ENCODE measurements at places on chromosomes 12 and 14. TPM values are rescaled to one million over a fixed set of nuclear protein-coding genes. Genes with fewer than 3 reads are reported as not detected.

DNA sequence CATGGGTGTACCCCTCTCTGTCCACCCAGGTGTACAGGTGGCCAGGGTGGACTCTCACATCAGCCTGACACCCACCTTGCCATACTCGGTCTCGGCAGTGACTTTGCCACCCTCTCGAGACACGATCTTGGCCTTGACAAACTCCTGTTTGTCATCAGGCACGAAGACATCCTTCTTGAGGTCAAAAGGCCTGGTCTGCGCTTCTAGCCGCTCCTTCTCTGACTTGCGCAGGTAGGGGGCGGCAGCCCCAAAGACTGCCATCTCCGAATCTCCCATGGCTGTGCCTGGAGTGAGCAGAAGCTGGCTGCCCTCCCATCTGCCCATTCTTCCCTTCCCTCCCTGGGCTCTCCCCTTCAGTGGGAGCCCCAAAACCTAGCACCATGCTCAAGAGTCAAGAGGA is 2.0 kb downstream of the MYH7 start:
- DNase-seq, result no peak
- H3K36me3 ChIP-seq, result no peaks in the 10 kb centered on the region
- no peak overlapping the region for H3K4me3 ChIP-seq
- no peaks in the 10 kb centered on the region for H3K4me1 ChIP-seq

Gene IAPP
- total RNA-seq, result not detected

GRCh38 chr14:64465191-64465822 is at the start of gene AKAP5:
Gene AKAP5, plus strand, starts transcription at chr14:64465499. Its CDS starts 2,896 bp downstream, at chr14:64468395.
- no peaks in the 10 kb centered on the region for H3K36me3 ChIP-seq
- peak; percentile 54 for DNase-seq
- H3K27me3 ChIP-seq, result no peaks in the 10 kb centered on the region
- no peaks in the 10 kb centered on the region for H3K4me1 ChIP-seq
- H3K4me3 ChIP-seq, result peak within 1 kb of the TSS; percentile 87

GRCh38 chr14:32329146-32329545 is at the start of gene AKAP6:
Gene AKAP6, plus strand, starts transcription at chr14:32329298. Its CDS starts 104,196 bp downstream, at chr14:32433494.
- H3K4me3 ChIP-seq, result no peak within 1 kb of the TSS
- H3K27me3 ChIP-seq, result no peaks in the 10 kb centered on the region
- H3K27ac ChIP-seq, result no peak within 1 kb of the TSS
- DNase-seq, result no peak
- no peaks in the 10 kb centered on the region for H3K4me1 ChIP-seq
- H3K36me3 ChIP-seq, result no peaks in the 10 kb centered on the region
